H7 (cell line): ENCODE measurements at places on chromosomes 1 and 21.
A peak's percentile ranks its signal among the peaks of the same experiment; 100 is the strongest.

DNA sequence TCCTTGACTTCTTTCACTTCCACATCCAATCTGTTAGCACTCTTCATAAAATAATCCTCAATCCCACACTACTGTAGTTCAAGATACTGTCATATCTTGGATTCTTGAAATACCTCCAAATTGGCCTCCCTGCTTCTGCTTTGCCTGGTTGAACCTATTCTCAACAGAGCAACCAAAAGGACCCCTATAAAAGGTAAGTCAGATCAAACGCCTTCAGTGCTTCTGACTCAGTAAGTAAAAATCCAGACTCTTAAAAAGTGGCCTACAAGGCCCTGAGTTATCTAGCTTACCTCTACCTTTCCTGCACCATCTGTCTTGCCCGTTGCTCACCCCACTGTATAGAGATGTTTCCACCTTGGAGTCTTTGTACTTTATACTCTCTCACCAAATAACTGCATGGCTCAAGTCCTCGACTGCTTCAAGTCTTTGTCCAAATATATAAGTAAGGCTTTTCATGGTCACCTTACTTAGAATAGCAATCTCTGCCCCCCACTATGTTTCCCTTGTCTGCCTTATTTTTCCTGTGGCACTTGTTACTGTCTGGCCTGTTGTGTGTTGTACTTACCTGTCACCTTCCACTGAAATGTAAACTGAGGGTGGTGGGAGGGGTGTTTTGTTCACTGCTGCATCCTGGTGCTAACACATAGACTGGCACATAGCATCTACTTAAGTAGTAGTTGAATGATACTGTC lies 5.1 kb upstream of the PIGV start:
- DNase-seq = no peak

- DNase-seq = no peak
Observed at GRCh38 chr1:222182641-222183040, 365.3 kb downstream of the HHIPL2 start.

DNA sequence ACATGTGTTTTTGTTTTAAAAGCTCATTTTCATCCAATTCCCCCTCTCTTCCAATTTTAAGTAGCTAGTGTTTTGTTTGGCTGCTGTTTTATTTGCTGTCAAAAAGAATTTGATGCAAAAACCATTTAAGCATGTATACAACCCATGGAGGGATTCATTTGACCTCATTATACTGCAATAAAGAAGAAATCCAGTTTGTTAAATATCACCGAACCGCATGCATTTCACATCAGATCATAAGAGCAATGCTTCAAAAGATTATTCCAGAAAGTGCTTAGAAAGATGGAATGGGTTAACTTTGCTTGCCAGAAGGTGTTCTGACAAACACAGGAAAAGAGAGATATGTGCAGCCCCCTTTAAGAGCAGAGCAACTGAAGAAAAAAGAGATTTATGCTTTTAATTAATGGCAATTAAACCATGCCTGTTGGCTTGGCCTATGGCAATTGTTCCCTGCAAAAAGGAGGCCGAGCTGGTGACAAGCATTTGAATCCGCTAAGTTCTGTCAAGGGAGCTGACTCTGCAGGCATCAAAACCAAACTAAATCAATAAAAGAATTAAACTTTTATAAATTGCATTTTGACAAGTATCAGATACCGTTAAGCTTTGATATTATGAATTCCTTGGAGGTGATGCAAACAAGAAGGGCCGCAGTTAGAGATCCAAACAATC lies 14.4 kb upstream of the BARHL2 start:
- no peak for DNase-seq

- DNase-seq = no peak
Observed at GRCh38 chr1:116919802-116920201, 10.1 kb downstream of the PTGFRN start.

DNA sequence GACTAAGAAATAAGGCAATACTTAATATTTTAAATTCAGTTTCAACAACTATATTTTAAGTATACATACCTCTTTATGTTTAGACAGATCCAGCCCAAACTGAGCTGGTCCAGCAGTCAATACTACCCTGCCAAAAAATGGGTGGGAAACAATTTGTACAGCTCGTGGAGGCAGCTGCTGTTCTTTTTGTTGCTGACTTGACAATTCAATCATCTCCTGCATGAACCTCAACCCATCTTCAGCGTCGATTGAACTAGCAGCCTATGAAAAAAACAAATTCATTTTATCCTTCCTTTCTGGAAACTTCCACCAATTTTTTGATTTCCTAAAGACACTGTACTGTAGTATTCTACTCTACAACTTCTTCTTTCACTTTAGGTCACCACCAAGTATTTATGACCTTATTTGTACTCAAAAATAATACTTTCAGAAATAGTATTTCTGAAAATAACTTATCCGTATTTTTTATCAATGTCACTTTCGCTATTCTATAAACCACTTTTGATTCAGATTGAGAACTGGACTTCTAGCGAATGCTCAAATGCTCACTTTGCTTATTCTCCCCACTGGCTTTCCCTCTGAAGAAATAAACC lies 46.5 kb downstream of the EDEM3 start:
- DNase-seq = no peak

DNA sequence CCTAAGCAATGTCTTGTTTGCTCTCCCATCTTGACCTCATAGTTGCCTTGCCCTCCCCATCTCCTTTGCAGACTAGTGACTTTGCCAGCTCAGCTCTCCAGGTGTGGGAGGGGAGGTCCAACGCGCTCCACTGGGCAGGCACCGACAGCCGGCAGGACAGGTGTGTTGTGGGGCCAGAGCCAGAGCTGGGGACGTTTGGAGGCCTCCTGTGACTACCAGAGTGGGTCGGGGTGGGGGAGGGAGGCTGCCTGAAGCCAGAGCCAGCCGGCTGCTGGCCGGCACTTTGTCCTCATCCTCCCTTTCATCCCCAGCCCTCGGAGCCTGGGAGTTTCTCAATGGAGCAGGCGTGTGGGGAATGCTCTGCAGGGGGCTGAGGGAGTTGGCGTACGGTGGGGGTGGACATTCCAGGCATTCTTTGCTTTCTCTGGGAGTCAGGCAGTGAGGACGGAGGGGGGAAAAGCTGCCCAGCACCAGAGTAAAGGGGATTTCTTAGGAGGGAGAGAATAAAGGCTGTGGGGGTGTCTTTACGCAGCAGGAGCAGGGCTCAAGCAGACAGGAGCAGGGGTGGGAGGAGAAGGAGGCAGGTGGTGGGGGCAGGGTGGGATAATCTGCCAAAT lies 20.2 kb downstream of the NUAK2 start:
- peak; percentile 95 for DNase-seq

GRCh38 chr1:172993640-172994039 lies 57.1 kb downstream of the TNFSF18 start:
- DNase-seq = no peak

DNA sequence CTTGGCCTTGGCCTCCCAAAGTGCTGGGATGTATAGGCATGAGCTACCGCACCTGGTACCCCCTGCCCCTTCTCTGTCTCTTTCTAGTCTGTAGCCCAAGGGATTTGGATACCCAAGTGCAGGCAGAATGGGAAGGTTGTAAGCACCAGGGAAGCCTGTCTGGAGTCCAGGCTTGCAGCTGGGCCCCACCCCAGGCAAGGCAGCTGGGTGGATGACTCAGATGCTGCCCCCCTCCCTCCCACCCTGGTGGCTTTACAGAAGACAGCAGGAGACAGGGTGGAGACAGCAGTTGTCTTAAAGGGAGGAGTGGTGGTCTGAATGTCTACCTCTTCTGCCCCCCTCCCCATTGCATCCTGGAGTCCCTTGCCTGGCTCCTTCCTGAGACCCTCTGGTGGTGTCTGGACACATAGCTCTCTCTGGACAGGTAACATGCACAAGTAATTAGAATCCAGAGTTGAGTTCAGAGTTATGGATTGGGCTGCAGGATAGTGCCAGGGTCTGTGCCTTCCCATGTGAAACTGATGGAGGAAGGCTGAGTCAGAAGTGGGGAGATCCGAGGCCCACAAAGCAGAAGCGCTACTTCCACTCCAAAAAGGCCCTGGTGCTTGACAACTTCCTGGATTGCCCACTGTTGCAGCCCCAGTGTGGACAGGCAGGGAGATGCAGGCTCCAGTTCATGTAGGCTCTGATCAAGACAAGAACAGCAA lies 5.1 kb downstream of the LMNA start:
- peak; percentile 36 for DNase-seq

DNA sequence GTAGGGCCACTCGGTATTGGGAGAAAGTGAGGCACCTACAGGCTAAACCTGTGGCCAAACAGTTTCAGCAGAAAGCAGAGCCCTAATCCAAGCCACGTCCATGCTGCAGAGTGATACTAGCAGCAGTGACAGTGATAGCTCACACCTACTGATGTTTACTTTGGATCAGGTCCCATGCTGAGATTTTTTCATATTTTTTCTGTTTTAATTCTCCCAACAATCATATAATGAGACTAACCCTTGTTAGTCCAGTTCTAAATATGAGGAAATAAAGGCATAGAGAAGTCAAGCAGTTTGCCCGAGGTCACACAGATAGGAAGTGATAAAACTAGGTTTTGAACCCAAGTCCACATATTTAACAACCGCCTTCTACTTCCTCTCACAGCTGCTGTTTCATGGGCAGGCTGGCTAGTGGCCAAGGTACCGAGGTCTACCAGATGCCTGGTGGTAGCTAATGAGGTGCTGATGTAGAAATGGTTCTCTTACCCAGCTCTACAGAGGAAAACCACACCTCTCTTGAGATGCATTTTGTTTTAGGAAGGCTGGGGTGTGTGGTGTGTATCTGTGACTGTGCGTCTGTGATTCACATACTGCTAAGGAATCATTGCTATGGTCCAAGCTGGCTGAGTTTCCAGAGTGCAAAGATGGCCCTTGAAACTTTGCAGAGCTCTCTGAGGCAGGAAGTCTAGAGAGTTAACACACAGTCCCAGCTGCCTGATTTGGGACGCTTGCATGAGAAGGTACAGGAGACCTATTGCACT lies 80.3 kb upstream of the ARTN start:
- no peak for DNase-seq

GRCh38 chr1:229229721-229230139 lies 41.2 kb upstream of the RAB4A start:
- no peak for DNase-seq

DNA sequence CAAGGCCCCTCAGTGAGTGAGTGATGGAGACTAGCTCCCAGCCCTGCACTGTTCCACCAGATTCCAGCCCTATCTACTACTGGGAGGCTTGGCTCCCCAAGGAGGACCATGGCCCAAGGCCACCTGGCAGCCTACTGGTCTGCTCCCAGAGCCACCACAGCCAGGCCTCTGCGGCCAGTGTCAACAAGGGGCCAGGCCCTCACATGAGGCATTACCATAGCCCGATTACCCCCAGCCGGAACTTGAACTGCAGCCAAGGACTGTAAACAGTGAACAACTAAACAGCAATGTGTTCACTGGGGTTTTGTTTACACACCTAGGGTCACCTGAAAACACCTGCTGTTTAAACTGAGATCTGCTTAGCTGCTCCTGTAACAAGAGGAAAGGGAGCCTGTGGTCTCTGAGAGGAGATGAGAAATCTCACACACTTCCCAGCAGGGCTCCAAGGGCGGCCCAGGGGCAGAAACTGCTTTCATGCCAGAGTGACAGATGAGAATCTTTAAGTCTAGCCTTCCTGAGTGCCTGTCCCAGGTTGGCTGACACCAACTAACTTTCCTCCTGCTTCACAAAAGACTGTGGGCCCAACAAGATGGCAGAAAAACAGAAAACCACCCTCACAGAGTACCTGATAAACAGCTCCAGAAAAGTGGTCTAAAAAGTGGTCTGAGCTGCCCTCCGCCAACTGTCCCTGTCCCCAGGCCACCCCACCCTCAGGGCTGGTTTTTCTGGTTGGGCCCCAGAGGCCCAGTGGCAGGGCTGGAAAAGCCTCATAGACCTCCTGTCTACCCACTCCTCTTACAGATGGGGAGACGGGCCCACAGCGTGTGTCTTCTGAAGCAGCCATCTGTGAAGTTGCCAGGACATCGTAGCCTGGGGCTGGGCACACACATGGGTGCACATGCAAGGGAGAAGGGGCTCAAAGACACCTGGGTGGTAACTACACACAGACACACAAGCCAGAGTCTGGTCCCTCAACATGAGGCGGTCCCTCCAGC lies 28.8 kb downstream of the MEF2D start:
- DNase-seq = peak; percentile 29

GRCh38 chr1:28671254-28671780 lies 2.7 kb downstream of the GMEB1 start:
- no peak for DNase-seq

- no peak for DNase-seq
Observed at GRCh38 chr1:229204921-229205777, 65.8 kb upstream of the RAB4A start.

DNA sequence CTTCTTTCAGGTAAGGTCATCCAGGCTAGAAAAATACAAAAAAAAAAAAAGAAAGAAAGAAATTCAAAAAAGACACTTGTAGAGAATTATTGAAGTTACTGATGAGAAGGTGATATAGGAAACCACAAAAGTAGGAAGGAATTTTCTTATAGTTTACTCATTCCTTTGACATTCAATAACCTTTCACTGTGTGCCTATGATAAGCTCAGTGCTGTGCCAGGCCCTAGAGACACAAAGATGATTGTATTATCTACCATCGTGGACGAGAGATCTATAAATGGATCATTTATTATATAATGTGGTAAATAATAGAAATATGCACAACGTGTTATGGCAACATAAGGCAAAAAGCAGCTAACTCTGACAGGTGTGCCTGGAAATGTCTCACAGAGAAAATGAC lies 109.6 kb upstream of the NGF start:
- DNase-seq = no peak

- no peak for DNase-seq
Observed at GRCh38 chr1:107309962-107310361, 169.1 kb downstream of the NTNG1 start.

DNA sequence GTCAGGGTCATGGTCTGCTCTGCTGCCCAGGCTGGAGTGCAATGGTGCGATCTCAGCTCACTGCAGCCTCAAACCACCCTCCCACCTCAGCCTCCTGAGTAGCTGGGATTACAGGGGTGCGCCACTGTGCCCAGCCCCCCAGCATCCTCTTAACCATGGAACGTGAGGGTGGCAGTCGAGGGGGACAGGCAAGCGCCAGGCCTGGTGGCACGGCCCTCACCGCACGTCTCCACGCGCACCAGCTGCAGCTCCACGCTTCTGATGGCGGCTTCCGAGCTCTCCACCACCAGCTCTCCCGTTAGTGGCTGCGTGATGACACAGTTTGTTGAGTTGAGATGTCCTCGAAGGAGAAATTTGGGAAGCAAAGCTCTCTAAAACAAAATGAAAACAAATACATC lies 39.1 kb downstream of the VPS26C start:
- no peak for DNase-seq

DNA sequence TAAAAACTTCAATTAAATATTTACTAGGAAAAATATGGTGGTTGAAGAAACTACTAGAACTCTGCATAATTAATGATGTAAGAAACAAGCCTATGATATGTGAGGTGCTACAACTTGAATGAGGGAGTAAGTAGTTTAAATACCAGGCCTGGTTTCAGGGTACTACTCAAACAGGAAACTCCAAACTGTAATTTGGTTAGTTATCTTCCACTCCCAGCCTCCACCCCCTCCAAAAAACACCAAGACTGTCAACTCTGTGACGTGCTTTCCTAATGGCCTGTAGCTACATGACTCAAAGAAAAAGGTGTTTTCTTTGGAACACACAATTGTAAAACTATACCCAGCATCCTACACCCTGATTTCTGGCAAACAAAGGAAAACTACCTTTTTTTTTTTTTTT lies 55.9 kb upstream of the RCC1 start:
- DNase-seq = no peak
